Esophagus muscularis mucosa (tissue), 4 donors: ENCODE measurements at places on chromosomes 6 and 20. TPM values are rescaled to one million over a fixed set of nuclear protein-coding genes. Genes with fewer than 3 reads are reported as not detected.

SLC17A3 gene
- total RNA-seq = not detected

HLA-DOB gene
- 0.29 TPM for total RNA-seq

SEL1L2 gene
- not detected for total RNA-seq

TFAP2C gene
- 2.5 TPM for total RNA-seq

GRCh38 chr6:166202321-166202733, 34.7 kb upstream of the TBXT start:
- DNase-seq = no peak

GRCh38 chr6:111154981-111155380, 67.7 kb downstream of the SLC16A10 start:
- no peak for DNase-seq

- DNase-seq = no peak
Observed at GRCh38 chr6:82248273-82248735, 760 bp upstream of the IBTK start.

GRCh38 chr6:26161322-26161721, 74.1 kb downstream of the HFE start:
- no peak for DNase-seq

DNA sequence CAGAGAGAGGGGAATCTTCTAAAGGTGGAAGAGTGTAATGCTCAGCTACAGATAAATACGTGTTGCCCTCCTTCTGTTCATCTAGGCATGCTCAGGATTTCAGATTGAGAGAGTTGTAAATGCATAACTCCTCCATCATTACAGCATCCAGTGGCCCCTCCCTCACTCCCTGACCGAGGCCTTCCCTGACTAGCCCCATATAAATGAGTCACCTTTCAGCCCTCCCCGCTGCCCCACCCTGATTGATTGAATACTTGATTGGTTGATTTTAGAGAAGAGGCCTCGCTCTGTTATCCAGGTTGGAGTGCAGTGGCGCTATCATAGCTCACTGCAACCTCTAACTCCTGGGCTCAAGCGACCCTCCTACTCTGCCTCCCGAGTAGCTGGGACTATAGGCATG, 193.7 kb downstream of the EYA2 start:
- DNase-seq = no peak
